Retinal pigment epithelial cell (primary cell): ENCODE measurements at places on chromosomes 12 and 14.

GRCh38 chr14:76812093-76812421 lies 625 bp downstream of the ANGEL1 start:
- no peak for DNase-seq

GRCh38 chr14:38391334-38391733 lies 135.4 kb upstream of the CLEC14A start:
- DNase-seq, result no peak

DNA sequence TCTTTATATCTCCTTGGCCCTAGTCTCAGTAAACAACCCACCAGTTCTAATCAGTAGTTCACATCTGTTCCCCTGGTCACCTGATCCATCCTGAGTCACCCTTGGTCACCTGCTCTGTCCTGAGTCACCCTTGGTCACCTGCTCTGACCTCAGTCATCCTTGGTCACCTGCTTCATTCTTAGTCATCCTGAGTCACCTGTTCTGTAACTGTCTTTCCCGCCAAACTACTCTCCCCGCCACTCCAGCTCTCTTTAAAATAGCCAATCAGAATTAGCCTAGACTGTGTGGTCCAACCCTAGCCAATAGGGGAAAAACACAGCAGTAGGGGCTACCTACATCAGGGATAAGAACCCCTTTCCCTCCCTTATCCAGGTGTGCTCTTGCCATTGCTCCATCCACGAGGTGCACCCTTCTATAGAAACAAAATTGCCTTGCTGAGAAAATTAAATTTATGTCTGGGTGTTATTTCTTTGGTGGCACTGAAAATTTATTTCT lies 245.4 kb upstream of the DIO3 start:
- no peak for DNase-seq

DNA sequence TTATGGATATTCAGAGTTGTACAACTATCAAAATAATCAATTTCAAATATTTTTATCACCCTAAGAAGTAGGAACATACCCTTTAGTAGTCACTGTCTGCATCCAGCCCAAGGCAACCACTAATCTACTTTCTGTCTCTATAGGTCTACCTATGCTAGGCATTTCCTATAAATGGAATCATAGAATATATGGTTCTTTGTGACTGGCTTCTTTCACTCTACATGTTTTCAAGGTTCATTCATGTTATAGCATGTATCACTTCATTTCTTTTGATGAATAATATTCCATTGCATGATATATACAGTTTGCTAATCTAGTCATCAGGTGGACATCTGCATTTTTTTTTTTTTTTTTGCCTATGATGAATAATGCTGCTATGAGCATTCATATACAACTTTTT lies 112.4 kb downstream of the PPP1R12A start:
- DNase-seq, result no peak

DNA sequence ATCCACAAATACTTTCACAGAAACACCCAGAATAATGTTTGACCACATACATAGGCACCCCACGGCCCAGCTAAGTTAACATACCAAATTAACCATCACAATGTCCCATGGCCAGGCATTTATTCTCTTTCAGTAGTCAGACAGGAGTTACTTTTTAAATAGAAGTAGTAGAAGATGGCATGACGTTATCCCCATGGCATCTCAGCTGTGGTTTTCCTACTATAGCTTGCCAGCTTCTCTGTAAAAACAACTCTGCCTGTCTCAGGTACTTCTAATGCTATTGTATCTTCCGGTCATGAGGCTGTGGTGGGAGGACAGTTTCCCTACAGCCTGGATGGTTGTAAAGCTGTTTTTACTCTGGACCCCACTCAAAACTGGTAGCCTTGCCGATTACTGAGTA lies 19.3 kb downstream of the CTSG start:
- DNase-seq, result no peak

DNA sequence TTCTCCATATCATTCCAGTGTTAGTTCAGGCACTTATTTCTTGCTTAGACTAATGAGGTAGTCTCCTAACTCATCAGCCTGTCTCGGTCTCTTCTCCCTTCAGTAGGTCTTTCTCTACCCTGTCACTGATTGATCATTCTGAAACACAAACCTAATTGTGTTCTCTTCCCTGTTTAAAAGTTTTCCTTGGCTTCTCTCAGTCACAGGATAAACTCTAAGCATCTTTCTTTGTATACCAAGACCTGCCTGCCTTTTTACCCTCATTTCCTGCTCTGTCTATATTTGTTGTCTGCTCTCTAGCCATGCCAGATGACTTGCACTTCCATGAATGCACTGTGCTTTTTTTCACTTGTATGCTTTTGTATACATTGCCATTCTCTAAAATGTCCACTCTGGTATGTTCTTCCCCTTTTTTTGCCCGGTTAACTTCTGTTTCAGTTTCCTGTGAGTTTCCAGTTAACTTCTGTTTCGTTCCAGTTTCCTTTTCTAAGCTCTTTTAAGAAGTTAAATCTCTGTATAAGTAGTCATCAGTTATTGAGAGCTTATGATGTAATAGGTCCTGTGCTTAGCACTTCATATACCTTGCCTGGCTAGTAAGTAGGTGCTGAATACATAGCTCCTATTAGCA lies 12.8 kb downstream of the DIP2B start:
- peak; percentile 78 for DNase-seq

DNA sequence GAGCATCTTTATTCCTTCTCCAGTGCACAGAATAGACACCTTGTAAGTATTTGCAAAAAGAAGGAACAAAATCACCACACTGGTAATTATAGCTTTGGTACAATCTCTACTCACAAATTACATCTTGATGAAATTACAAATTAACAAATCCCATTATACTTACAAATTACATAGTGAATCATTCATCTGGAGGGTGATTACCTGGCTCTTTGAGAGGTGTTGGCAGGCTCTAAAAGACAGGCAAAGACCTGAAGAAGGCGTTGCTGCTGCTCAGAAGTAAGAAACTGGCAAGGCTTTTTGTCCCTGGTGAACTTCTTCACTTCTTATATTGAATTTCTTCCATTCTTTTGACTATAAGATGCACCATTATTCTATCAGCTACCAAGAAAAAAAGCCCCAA lies 21.7 kb upstream of the LMNTD1 start:
- no peak for DNase-seq

GRCh38 chr14:102590667-102591099 lies 1.8 kb upstream of the RCOR1 start:
- DNase-seq, result no peak

- DNase-seq, result no peak
These were observed 33.5 kb downstream of the PYGL start for GRCh38 chr14:50910495-50911420.

GRCh38 chr12:130761537-130762318 lies 45.6 kb upstream of the RIMBP2 start:
- DNase-seq, result no peak

DNA sequence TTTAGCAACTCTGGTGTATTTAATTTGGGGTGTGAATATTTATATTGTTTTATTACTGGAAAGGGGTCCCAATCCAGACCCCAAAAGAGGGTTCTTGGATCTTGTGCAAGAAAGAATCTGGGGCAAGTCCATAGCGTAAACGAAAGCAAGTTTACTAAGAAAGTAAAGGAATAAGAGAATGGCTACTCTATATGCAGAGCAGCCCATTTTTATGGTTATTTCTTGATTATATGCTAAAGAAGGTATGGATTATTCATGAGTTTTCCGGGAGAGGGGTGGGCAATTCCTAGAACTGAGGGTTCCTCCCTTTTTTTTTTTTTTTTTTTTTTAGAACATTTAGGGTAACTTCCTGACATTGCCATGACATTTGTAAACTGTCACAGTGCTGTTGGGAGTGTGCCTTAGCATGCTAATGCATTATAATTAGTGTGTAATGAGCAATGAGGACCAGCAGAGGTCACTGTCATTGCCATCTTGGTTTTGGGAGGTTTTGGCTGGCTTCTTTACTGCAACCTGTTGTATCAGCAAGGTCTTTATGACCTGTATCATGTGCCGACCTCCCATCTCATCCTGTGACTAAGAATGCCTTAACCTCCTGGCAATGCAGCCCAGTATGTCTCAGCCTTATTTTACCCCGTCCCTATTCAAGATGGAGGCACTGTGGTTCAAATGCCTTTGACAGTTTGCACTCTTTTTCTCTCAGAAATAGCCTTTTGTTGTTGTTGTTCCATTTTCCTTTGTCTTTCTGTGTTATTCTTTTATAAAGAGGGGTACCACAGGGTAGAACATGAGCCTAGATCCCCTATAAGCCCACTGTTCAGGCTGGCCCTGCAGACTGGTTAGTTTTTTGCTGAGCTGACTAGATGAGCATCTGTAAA lies 75.5 kb upstream of the DCD start:
- no peak for DNase-seq

- DNase-seq, result no peak
These were observed 221.5 kb downstream of the KCNC2 start for GRCh38 chr12:74988156-74988555.

- no peak for DNase-seq
These were observed 375.3 kb downstream of the SEC23A start for GRCh38 chr14:38727731-38728130.

DNA sequence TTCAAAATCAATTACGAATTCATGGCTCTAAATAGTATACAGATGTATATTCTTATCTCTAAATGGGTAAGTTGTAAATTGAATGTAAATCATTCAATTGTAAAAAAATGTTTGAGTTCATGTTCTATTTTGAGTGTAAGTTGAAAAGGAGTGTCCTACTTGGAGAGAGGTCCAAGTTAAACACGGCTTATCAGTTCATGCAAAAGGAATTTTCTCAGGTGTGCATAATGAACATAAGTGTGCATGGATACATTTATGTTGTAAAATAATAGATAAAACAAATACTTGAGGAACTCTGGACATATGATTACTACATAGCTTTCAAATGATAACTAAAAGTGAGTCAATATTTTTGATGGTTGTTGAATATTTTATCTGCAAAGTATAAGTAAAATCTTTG lies 79.5 kb downstream of the PPFIA2 start:
- DNase-seq, result no peak

DNA sequence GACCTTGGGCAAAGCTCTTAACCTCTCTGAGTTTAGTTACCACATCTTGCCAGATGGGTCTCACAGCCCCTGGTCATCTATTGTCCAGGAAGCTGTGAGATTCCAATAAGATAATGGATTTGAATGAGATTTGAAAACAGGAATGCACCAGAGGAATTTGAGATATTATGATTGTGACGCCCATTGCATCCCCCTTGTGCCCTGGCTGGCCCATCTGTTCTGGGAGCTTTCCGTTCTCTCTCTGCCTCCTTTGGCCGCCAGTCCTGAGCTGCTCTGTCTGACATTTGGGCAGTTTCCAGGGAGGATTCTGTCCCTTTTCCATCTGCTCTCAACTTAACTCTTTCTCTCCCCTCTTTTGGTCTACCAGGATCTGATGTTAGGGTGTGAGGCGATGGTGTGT lies 24.6 kb downstream of the SRRM4 start:
- DNase-seq, result no peak

DNA sequence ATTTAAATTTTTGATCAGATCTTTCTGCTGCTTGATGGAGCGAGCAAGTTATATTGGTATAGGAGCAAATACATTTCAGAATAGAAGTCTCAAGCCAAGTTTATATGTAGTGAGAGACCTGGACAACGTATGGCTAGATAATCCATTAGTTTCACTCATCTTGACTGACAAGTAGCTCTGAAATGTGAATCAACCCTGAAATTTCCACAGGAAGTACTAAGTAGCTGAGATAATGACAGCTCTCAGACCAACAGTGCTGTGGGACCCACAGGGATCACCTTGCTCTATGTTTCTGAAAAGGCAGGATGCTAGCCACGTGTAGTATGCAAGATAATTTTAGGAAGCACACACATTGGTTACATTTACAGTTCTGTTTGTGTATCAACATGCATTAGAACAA lies 258.6 kb upstream of the FOXN3 start:
- no peak for DNase-seq

DNA sequence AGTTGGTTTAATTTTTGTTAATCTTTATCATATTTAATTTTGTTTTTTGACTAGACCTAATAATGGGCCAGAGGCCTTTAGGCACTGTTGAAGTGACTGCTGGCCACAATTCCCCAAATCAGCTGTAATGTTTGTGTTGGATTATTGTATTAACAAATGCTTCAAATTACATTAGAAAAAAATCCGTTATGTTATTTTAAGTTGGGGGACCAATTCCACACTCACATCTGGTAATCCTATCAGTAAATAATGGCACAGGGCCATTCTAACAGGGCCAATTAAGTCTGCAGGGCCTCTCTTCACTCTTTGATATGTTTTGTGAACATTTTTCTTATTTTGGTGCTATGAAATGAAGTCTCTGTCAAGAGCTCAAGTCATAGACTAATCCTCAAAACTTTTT lies 39.6 kb downstream of the CHST11 start:
- peak; percentile 58 for DNase-seq

- DNase-seq, result no peak
These were observed 108.2 kb upstream of the CCDC91 start for GRCh38 chr12:28082096-28082495.

DNA sequence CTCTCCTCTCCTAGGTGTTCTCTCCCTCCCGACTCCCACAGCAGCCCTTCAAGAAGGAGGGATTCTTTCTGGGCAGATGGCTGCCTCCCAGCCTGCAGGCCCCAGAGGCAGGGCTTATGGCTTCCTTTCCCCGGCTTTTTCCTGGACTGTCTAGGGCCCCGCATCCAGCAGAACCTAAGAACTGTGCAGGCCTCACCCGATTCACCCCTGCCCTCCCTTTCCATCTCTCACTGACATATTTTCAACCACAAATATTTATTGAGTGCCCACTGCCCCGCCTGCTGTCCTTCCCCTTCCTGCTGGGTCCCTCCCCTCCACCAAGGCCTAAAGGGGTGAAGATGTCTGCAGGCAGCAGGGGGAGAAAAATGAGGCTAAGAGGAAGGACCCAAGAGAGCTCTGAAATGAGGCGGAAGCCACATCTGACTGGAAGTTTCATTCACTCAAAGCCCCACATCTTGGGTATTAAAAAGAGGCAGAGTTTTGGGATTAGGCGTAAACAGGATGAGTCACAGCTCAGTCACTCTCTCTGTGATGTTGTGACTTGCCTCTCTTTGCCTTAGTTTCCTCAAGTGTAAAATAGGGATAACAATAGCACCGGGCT lies 2.9 kb downstream of the SCNN1A start:
- peak; percentile 67 for DNase-seq

DNA sequence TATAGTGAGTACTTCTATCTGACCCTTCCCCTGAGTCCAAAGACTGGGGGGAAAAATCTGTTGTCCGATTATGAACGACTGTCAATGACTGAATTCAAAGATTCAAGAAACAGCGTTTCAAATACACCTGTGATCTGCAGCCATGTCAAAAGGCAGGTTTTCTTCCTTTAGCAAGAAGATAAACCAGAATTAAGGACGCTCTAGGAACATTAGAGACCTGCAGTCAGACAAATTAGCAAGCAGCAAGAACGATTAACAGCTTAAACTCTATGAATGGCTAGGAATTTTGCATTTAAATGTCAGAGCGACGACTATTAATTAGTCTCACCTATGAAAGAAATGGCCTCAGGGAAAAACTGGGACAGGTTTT lies 2.1 kb downstream of the DUSP6 start:
- DNase-seq, result no peak

DNA sequence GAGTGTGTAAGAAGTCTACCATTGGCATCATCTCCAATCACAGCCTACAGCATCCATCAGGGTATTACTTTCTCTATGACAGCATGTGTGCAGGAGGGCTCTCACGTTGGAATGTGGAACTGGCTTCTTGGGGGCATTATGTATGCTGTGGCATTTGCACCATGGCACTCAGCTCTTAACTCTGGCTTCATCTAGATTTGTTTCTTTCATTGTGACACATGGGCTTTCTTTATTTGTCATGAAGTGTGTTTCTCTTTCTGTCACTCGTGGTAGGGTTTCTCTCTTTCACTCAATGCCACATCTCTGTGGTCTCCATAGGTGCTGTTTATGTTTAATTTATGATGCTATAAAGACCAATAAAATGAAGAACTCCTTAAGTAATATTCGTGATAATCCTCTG lies 191.2 kb upstream of the GARIN2 start:
- DNase-seq, result no peak
